ENCODE measurements at places on chromosomes 1 and 21.

DNA sequence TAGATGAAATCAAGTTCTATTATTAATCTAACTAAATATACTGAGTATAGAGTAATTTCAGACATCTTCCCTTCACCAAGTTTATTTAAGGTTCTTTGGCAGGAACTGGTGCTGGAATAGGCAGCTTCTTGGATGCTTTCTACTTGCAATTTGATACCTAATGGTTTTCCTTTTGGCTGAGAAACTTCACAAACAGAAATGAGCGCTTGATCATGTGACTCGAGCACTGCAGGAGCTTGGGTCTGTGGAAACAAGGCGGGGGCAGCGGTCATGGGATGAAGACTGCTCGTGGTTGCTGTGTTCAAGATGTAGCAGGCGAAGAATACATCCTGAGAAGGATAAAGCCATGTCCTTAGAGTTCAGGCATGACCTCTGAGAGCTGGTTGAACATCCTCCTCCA lies 136.8 kb downstream of the PTPRC start:
- DNase-seq = no peak

GRCh38 chr1:228163007-228163753 lies 2.4 kb upstream of the IBA57 start:
- DNase-seq = no peak

GRCh38 chr1:76470166-76470565 lies 395.6 kb downstream of the ST6GALNAC3 start:
- DNase-seq = no peak

GRCh38 chr1:76179219-76179698 lies 104.7 kb downstream of the ST6GALNAC3 start:
- no peak for DNase-seq

DNA sequence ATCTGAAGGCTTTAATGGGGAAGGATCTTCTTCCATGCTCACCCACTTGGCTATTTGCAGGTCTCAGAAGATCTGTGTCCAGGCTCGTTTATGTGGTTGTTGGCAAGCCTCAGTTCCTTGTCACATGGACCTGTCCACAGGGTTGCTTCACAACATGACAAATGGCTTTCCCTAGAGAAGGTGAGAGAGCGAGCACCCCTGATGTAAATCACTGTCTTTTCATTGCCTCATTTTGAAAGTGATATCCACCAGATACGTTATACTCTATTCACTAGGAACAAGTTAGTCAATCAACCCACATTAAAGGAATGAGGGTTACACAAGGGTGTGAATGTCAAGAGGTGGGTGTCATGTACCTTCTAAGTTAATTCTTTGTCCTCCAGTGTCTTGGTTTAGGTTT lies 433.3 kb downstream of the RPS6KC1 start:
- no peak for DNase-seq

GRCh38 chr1:1331068-1331965 lies at the start of gene TAS1R3:
Gene TAS1R3 (plus strand): TSS chr1:1331280. CDS start chr1:1331346, 66 bp downstream.
- no peak for DNase-seq

GRCh38 chr1:60833173-60833572 lies 249.2 kb upstream of the NFIA start:
- no peak for DNase-seq

DNA sequence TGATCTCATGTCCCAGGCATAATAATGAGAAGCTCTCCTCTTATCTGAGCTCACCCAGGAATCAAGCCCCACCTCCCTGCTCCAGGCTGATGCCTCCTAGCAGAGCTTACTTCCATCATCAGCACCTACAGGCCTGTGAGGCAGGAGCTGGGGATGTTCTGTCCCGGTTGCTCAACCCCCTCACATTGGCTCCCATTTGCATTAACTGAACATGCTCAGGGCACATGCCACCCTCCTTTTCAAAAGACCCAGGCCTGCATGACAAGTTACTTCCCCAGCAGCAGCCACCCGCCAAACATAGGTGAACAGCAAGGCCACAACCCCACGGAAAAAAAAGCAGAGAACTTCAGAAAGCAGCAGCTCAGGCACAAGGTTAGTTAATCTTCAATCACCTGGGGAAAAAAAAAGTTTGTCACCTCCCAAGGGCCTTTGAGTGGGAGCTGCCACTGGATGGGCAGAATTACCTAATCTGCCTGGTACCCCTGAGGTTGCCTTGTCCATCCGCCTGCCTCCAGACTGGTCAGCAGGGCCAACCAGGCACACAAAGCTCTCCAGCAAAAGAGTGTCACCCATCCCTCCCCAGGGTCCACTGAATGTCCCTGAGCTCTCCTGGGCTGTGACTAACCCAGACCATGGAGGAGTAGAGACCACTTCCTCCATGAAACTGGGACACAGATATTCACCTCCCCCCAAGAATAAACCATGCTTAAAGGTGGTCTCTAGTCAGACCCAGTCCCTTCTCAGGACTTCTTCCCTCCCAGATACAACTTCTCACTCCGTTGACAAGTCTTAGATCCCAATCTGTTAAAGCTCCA lies 4.4 kb downstream of the KCNN3 start:
- no peak for DNase-seq

DNA sequence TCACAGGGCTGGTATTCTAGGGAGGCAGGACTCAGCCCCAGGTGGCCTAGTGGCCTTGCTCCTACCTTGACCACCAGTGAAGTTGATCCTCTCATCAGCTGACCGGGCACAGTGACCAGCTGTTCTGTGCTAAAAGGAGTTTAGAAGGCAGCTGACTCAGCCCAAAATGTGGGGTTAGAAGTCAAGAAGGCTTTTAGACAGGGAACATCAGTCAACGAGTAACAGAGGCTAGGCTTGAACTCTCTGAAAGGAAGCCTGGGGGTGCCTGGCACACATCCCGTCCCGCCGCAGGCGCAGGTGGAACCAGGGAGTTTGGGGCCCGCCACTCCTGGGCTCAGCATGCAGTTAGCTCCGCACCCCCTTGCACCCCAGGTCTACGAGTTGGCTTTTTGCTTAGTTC lies 114.9 kb upstream of the SLC45A1 start:
- DNase-seq = no peak

DNA sequence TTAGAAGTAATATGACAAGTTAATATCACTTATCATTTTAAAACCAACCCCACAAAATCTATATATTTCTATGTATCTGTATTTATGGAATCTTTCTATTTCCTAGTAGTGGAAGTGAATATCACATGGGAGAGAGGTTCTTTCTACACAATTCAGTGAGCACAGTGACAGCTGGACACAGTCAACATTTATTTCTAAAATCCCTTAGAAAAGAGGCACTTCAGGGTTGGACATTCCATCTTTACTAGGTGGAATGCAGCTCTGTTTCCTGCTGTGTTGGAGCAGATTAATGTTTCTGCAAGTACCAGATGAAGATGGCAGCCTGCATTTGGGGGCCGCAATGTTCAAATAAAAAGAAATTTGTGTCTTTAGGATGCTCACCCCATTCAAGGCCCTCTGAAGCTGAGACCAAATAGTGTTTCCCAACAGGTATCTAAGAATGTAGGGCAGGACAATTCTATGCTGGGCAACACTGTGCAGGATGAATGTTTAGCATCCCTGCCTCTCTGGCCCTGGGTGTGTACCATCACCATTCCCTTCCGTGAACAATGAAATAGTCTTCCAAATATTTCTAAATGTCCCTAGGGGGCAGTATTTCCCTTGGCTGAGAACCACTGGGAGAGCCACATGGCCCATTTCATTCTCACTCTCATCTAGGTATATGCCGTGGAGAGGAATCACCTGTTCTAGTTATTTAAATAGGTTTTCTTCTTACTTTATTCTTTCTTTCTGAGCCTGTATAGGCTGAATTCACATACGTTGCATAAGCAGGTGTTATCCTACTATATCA lies 394.8 kb downstream of the PRDM2 start:
- DNase-seq = no peak
